T-helper 2 cell (primary cell): ENCODE measurements at places on chromosomes 7 and 10.

- no peak for DNase-seq
Measured at GRCh38 chr10:123645615-123646014, 20.5 kb upstream of the GPR26 start.

GRCh38 chr10:98655492-98655891 is 208.8 kb upstream of the HPS1 start:
- DNase-seq: no peak

DNA sequence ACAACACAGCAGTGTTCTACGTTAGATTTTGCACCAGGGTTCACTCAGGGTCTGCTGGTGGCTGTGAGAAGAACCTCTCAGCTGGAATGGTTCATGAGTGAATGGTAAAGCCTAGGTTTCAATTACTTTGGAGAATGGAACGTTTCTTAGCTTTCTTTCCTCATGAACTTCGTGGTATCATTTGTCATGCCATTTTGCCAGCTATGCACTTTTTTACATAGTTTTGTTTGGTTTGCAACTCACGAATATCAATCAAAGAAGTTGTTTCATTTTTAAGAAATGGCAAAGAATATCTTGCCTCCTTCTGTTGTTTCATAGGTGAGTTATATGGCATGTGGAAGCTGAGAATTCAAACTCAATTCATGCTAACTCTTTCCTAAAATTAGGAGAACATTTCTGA is 34.1 kb upstream of the RAB11FIP2 start:
- no peak for DNase-seq

DNA sequence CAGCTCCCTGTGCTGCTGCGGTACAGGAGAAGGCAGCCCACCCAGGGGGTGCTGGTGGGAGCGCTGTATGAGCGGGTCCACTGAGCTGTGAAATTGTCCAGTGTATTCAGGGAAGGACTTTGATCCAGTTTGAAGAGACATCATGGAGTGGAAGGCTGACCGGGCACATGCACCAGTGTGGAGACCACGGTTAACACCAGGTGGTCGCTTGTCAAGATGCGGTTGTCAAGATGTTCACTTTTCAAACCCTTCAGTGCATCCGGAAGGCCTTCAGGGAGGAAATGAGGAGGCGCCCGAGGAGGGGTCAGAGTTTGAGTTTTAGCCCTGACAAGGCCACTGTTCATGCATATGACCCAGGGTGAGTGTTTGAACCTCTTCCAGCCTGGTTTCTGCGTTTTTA is 6.1 kb downstream of the DOCK1 start:
- DNase-seq: no peak

GRCh38 chr10:70498970-70499835 is 20.6 kb downstream of the PALD1 start:
- no peak for DNase-seq

GRCh38 chr7:7176406-7177043 is 5.8 kb upstream of the C1GALT1 start:
- DNase-seq: no peak

DNA sequence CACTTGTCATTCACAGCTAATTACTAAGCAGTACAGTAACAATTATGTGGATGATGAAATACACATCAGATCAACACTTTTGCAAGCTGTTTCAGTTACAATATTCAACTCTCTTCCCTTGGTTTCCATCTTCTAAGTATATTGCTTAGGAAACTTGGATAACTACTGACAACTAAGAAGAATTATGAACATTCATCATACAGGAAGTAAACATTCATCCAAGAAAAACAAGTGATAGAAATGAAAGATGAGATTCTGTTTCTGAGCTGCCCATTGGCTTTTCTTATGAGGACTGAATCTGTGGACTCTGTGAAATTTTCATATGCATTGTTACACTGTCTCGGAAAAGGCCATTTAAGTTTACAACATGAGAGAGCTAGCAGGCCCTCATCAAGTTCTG is 240.2 kb downstream of the PRKG1 start:
- no peak for DNase-seq

- DNase-seq: no peak
Measured at GRCh38 chr7:127690806-127691205, 38.8 kb downstream of the SND1 start.

DNA sequence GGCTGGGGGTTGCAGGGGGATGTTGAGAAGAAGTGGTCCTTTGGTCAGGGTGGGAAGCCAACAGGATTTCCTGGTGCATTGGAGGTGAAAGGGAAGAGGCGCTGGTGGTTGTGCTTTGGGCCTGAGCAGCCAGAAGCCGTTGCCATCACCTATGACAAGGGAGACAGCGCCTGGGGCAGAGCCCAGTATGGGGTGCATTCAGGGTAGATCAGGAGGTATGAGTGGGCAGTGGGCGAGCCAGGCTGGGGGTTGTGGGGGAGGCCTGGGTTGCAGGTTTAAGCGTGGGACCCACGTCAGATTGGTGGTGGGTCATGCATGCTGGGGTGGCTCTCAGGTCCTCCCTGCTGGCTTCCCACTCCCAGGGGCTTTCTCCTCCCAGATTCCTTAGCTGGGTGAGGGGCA is 6.3 kb upstream of the PILRB start:
- no peak for DNase-seq

DNA sequence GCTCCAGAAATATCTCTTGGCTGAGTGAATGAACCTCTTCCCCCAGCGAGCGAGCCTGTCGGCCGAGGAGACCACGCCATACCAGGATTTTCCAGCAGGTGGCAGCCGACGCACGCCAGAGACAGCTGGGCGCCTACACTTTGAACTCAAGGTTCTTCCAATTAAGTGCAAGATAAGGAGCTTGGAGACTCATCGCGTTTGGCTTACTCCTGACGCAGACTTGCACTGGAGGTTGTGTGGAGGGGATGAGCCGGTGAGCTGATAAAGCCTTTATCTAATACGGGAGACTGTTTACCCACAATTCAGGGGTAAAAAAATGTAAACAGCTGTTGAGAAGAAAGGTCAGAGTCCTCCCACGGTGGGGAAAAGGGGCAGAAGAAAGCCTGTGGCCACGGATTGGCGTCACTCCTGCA is 45.9 kb upstream of the EMX2 start:
- peak; percentile 44 for DNase-seq

- DNase-seq: peak; percentile 16
Measured at GRCh38 chr10:76036111-76036940, 604.9 kb downstream of the LRMDA start.

GRCh38 chr10:21315645-21316220 is 209.7 kb downstream of the SKIDA1 start:
- no peak for DNase-seq

GRCh38 chr10:132200344-132201110 is 13.8 kb downstream of the DPYSL4 start:
- no peak for DNase-seq

DNA sequence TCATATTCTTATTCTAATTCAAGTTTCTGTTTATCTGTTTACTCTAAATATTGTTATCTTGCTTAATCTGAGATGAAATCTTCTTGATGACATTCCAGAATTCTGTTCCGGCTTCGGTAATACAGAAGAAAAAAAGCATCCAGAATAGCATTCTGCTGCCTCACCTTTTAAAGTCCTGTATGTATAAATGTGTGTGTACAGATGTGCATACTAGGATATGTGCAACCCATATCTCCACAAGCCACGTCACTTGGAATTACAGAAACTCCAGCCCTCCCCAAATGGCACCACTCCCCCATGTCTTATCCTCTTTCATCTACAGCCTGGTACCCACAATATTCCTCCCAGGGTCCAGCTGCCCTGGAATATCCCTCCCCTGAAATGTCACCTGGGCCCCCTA is 27.9 kb upstream of the USP6NL start:
- DNase-seq: no peak

GRCh38 chr7:80087051-80087770 is 47.4 kb upstream of the GNAI1 start:
- no peak for DNase-seq

DNA sequence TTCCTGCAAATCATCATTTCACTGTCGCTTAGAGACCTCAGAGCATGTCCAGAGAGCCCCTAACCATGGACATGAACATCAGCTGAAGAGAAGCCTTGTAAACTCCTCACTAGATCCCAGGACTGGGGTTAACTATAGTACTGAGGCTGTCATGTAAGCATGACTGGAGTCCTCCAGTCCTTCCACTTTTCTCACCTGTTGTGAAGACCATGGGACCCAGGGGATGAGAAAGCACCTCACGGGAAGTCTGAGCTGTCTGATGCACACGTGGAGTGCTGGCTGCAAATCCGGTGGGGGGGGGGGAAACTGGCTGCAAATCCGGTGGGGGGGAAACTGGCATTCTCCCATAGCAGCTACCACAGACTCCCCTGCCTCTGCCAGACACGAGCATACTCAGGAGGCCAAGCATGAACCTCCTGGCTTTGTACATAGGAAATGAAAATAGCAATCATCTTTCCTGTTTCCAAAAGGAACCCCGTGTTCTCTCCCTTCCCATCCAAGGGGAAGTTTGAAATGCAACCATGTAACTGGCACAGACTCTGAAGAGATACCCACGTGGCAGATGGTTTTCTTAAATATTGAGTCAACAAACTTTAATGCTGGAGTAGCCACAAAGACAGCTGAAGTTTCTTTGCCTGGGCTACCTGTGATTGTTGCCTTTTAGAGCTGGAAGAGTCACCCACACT is 261.4 kb downstream of the ZMYND11 start:
- no peak for DNase-seq

GRCh38 chr10:92729886-92730285 is 40.1 kb downstream of the HHEX start:
- DNase-seq: no peak

DNA sequence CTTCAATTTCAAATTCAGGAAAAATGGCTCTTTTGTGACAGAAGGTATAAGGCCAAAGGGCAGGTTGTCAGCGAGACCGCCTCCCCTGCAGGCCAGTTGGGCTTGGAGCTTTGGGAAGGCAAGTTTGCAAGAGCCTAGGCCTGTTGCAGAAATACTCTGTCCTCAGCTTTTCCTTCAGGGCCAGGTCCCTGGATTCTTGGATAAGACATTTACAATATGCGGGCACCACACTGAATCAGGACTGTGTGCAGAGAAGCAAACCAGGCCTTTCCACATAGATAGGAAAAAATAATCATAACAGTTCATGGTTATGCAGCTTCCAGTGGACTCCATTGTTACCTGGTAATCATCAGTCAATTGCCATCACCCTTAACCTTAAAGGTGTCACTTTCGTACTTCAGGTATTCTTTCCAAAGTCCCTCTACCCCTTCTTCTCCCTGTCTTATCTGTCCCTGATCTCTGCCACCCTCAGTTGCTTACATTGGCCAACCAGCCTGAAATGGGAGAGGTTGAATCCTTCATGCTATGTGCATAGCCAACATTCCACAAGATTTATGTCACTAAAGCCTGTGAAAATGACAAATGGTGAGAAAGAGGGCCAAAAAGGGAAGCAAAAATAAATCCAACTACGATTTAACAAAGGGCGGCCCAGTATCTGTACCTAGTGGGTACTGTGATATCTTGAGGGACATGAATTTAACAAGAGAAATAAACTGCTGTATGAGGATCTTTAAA is 304.5 kb upstream of the NFE2L3 start:
- DNase-seq: no peak

DNA sequence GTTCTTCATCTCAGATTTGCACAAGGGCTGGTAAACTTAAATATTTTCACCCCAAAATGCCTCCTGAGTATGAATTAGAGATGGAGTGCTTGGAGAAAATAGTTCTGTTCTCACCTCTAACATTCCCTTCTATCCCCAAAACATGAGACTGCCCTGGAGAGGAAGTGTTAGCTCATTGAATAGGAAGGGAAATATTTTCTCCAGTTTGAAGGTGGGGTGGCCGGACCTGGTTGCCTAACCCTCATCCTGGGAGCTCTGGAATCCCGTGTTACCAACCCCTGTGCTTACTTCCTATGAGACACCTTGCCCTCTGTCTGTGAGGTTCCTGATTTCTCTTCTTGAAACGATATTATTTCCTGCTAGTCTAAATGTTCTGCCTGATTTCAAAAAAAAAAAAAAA is 779 bp downstream of the IFIT2 start:
- no peak for DNase-seq

DNA sequence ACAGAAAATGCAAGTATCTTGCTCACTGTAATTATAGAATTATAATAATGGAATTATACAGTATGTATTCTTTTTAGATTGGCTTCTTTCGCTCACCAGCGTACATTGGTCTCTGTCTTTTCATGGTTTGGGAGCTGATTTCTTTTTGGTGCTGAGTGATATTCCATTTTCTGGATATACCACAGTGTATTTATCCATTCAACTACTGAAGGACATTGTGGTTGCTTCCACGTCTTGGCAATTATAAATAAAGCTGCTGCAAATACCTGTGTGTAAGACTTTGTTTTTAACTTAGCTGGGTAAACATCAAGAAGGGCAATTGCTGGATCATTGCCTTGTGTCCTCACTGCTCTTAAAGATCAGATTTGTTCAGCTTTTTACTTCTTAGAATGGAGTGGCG is 55.3 kb downstream of the SEPTIN7 start:
- DNase-seq: no peak

- DNase-seq: no peak
Measured at GRCh38 chr7:139710036-139710435, 67.8 kb downstream of the HIPK2 start.

DNA sequence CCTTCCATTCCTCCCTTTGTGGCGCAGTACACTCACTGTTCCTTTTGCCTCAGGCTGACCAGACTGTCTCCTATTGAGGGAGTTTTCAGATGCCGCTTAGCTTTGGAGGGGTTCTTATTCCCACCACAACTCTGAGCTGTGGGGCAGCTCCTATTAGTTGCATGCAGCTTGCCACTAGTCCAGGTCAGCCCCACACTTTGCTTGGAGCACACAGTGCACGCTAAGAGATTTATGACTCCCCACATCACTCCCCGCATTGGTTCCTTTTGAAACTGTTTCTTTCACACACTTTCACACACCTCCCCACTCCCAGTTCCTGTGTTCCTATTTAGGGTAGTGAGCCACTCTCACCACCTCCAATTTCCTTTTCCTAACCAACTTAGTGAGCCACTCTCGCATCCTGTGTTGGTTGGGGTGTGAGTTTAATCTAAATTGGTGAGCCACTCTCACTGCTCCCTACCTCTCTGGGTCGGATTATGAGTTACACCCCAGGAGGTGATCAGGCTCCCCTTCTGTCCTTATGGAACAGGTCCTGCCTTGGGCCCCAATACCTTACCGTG is 10.4 kb upstream of the ZNF485 start:
- DNase-seq: no peak

GRCh38 chr10:113712755-113713639 is 33.3 kb downstream of the CASP7 start:
- no peak for DNase-seq

- no peak for DNase-seq
Measured at GRCh38 chr7:83547526-83547925, 101.4 kb downstream of the SEMA3E start.

DNA sequence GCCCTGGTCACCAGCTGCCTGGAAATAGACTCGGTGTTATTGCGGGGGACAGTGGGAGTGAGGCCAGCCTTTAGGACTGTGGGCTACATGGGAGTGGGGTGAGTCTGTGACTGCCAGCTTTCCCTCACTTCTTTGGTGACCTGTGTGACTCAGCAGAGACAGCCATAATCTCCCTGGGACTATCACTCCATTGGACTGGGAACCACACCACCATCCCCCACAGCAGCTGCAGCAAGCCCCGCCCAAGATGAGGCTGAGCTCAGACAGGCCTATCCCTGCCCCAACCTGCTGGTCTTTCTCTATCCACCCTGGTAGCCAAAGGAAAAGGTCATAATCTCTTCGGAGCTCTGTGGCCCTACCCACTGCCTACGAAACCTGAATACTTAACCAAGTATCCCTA is 263.2 kb downstream of the FZD1 start:
- no peak for DNase-seq

GRCh38 chr7:157650801-157651200 is 314.0 kb downstream of the DNAJB6 start:
- no peak for DNase-seq
